Naive B cell (primary cell): ENCODE measurements at places on chromosomes 12 and 14. TPM values are rescaled to one million over a fixed set of nuclear protein-coding genes. Genes with fewer than 3 reads are reported as not detected.

Gene KRT74
- polyA plus RNA-seq = not detected

DNA sequence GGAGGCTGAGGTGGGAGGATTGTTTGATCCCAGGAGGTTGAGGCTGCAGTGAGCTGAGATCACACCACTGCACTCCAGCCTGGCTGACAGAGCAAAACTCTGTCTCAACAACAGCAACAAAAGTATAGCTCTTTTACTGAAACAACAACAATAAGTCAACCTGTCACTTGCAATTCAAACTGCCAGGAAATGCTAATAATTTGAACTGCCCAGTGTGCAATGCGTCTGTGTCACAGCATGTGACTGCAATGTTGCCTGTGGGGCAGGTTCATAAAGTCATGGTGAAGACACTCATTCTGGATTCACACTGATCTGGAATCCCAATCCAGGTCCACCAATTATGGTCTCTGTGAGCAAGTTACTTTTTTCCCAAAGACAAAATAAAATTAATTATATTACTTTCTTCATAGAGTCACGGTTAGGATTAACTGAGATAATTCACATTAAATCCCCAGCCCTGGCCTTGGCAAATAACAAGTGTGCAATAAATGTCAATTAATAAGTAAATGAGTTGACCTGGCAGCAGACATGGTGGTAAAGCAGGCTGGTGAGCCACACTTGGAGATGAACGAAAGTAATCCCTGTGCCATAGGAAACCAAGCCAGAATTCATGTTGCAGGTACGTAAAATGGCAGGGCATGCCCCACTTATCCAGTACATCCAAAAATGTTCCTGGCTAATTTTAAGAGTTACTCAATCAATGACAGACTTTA is 89.1 kb upstream of the CPSF6 start:
- no peak for DNase-seq

DNA sequence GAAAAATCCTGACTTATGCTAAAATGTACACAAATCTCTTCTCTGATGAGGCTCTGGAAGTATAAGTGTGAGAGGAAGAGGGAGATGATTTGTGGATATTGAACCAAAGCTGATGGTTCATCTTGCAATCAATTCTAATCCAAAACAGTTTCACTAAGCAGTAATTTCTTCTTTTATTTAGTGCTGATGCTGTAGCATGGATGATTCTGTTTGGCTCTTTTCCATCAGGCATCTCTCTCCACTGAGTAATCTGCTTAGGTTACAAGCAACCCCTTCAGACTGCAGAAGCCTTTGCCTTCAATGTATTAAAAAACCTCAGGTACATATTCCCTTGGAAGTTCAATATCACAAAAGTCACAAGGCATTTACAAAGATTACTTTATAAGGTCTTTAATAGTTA is 159.1 kb upstream of the CCDC198 start:
- DNase-seq = no peak

- DNase-seq = no peak
Measured at GRCh38 chr14:61668282-61668681, 27.0 kb upstream of the HIF1A start.

DNA sequence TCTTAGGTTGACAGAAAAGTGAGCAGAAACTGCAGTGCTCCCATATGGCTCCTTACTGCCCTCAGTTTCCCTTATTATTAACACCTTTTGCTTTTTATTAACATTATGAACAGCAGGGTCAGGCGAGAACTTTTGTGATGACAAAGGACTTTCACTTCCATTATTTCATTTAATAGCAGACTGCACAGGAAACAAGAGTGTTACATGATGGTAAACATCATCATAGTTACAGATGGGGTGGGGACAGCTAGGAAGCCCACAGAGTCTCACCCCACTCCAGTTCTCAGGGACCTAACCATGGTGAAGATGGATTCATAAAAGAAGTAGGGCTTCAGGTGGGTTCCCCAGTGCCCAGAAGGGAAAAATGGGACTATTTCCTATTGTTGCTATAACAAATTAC is 110.1 kb upstream of the PELI2 start:
- no peak for DNase-seq

- DNase-seq = no peak
Measured at GRCh38 chr14:70707138-70708038, 65.7 kb downstream of the TTC9 start.
